ENCODE measurements at places on chromosomes 7 and 10.

DNA sequence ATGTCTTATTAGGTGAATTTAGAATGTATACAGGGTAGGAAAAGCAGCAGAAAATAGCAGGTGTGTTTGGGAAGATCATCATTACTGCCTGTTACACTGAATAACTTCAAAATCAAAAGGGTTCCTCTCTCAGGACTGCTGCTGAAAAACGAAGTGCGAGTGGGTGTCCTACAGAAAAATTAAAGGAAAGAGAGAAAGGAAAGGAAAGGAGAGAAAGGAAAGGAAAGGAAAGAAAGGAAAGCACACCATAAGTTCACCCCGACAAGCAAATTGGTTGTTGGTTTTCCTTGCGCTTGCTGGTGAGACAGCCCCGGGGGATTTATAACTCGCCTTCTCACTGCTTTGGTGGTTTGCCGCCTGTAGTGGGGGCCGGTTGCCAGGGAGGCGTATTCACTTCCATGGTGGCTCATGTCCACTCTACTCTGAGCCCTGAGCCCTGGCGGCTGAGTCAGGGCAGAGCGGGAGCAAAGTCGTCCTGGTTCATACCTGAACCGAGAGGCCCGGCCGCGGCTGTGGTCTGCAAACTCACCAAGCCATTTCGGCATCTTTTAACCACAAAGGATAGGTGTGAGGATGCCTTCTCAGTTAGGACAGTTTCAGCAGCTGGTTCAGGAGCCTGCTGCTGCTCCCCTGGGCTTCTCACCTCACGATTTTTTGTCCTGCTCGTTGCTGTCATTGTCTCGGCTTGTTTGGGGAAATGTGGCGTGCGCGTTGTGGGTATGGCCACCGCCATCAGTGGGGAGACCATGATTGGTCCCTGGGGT lies 26.1 kb downstream of the INPP5A start:
- no peak for DNase-seq

DNA sequence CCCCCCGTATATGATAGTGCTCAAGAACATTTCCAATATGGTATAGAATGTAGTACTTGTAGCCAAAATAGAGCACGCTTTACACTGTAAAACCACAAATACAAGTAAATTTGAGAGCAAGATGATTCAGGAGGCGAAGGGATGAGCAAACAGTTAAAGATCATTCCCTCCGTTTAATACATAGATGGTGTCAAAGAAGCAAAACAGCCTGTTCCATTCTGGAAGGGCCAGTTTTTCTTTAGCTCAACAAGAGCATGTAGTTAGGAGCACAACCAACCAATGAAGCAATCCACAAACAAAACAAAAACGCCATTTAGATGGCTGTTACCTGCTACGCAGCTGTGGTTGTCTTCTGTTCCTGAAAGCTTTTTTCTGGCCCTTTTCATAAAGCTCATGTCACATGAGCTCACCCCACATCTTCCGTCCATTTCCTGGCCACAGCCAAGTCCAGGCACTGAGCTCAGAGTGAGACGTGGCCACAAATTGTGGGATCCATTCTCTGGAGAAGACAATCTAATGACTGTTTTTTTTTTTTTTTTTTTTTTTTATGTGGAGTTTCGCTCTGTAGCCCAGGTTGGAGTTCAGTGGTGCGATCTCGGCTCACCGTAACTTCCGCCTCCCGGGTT lies 185.6 kb downstream of the FANK1 start:
- no peak for DNase-seq

GRCh38 chr7:132709971-132710567 lies 133.8 kb upstream of the PLXNA4 start:
- no peak for DNase-seq

DNA sequence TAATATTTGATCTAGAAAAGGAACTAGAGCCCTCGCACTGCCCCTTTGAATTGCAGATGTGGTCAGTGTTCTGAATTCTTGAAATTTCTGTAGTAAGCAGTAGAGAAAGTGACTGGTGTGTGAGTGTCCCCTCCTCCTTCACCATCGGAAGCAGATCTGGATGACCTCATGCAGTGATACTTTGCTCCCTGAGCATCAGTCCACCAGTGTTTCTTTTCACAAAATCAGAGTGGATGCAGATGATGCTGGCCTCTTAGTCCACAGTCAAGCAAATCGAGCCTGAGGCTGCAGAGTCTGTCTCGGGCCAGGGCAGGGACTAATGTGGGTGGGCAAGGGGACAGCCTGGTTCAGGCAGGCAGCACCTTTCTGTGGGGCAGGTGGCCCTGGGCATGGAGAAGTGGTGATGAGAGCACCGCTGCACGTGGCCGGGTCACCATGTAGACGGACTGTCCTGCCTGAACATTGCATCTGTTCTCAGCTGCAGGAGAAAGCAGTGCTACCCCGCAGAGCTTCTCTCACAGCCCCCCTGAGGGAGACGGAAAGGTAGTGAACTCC lies 5.4 kb downstream of the INSIG1 start:
- DNase-seq: no peak

- DNase-seq: no peak
Measured at GRCh38 chr10:19014034-19014433, 34.6 kb upstream of the MALRD1 start.

- DNase-seq: no peak
Measured at GRCh38 chr10:13500201-13500600, 28.6 kb downstream of the BEND7 start.

GRCh38 chr7:45084901-45085618 lies 3.7 kb downstream of the NACAD start:
- DNase-seq: no peak

GRCh38 chr10:123392182-123392963 lies 238.2 kb downstream of the BUB3 start:
- no peak for DNase-seq

DNA sequence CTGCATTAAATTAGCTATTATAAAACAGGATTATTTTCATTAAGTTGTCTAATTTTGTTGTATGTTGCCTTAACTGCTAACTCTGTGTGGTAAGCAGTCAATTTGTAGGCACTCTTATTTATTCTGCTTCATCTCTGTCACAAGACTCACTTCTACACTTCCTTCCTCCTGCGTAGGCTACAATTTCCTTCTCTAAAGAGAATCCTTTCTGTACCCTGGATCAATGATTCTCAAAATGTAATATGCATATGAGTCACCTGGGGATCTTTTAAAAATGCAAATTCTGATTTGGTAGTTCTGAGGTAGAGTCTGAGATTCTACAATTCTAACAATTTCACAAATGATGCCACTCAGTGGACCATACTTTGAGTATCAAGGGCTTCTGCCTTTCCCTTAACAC lies 4.4 kb upstream of the UBE2D1 start:
- no peak for DNase-seq

Measured in pancreas (tissue), 10 donors.